ENCODE measurements at places on chromosomes 4 and X.

DNA sequence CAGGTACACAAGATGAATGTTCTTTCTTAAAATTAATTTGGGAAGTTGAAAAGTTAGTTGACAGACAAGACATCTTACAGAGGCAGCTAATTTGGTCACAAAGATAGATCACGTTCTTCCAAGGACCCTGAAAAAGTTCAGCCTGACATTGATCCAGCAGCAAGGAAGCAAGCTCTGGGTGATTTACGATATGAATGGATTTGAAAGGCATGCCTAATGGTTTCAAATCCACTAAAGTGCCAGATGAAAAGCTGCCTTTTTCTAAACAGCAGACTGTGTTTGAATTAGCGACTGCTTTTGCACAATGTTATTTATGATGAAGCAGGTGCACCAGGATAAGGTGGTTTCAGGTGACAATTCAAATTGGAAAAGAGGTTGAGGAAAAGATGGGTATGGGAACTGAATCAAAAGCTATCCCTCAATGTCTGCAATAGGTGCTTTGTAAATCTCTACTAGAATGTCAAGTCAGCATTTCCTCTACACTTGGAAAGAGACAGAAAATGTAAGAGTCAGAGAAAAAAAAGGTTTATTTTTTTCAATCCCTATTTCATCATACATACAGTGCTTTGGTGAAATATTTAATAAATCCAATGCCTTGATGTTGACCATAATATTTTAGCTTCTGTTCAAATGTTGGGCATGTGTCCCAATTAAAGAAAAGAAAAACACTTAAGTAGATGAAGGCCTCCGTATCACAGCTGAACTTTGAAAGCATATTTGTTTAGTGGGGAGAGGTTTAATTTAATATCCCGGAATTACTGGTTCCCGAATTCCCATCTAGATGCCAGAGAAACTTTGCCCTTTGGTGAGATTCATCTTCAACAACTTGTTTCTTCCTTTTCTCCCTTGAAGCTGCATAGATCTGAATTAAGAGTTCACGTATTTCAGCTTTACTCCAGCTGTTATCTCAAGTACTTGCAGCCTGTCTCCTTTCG lies 6.0 kb downstream of the RASGEF1B start:
- DNase-seq: no peak

DNA sequence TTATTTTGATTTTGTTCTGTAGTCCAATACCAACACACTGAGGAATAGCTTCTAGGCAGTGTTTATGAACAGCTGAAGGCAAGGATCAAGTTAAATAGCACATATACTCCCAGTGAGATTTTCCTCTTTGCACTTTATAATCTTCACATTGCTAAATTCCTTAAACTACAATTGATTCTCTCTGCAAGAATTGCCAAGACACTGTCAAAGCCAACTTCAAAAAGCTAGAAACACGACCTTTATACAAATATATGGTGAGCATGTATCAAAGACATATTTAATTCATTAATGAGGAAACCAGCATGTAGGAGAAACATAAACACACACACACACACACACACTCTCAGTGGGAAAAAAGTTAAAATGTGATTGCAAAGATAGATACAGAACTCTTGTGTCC lies 86.4 kb upstream of the FAM9C start:
- DNase-seq: no peak

GRCh38 chrX:140249088-140249487 lies 255.8 kb downstream of the SOX3 start:
- no peak for DNase-seq

DNA sequence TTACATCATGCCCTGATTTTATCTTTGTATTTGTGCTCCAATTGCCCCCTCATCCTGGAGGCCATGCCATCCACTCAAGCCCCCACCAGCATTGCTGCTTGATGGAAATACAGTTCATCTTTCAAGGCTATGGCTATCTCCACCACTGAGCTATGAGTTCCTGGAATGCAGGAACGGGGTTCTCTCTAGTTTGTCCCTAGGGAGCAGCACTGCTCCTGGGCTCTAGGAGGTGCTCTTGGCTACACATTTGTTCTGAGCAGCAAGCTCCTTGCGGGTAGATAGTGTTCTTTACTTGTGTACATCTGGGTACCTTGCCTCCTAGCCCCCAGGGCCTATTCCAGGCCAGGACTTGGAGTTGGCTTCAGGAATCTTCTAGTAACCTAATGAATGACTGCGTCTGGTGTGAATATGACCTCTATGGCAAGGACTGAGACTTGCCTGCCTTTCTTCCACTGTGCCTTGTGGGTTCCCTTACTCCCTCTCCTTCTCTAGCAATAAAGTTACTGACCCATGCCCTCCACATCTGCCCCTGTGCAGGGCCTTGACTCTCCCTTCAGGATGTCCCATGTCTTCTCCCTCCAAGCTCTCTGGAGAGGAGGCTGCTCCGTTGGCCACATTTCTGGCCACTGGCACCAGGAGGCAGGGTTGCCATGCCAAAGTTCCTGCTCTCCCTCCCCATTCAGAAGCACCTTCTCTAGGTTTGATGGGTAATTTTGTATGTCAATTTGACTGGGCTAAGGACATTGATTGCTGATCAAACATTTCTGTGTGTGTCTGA lies 7.6 kb downstream of the CITED1 start:
- DNase-seq: no peak

DNA sequence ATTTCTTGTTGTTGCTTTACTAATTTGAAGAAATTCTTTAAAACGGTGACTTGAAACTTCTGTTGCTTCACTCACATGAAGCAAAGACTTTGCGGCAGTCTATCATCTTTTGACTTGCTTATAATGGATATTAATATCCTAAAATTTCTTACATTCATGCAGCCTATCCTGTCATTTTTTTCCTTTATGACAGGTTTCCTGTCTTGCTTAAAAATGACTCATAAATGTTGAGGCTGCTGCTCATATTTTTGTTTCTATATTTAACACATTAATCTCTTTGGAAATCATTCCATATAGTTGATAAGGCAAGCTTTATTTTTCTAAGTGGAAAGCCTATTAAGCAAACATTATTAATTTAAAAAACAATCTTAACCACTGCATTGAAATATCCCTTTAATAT lies 176.6 kb upstream of the GALNTL6 start:
- DNase-seq: no peak

- no peak for DNase-seq
These were observed 151.7 kb upstream of the TBL1X start for GRCh38 chrX:9312922-9313867.

- no peak for DNase-seq
These were observed 212.2 kb upstream of the GPRIN3 start for GRCh38 chr4:89519771-89520320.

DNA sequence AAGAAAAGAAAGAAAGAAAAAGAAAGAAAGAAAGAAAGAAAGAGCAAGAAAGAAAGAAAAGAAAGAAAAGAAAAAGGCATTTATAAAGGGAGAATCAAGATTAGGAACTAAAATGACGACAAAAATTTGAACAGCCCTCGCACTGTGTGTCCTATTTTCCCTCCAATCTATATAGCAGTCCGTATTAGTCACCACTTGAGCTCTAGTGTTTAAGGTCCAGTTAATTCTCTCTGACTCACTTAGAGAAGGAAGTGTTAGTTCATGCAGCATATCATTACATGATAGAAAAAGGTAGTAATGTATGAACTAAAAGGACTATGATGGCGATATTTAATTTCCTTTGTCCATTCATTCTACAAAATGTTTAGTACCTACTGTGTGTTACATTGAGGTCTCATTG lies 122.7 kb downstream of the CBLL2 start:
- DNase-seq: no peak

- DNase-seq: no peak
These were observed 174.9 kb upstream of the TECRL start for GRCh38 chr4:64584125-64584524.

GRCh38 chr4:3302786-3303564 lies 10.2 kb downstream of the RGS12 start:
- no peak for DNase-seq

GRCh38 chr4:155855897-155856296 lies 10.2 kb downstream of the ASIC5 start:
- DNase-seq: no peak

GRCh38 chr4:123589301-123589700 lies 192.7 kb downstream of the SPRY1 start:
- DNase-seq: no peak

DNA sequence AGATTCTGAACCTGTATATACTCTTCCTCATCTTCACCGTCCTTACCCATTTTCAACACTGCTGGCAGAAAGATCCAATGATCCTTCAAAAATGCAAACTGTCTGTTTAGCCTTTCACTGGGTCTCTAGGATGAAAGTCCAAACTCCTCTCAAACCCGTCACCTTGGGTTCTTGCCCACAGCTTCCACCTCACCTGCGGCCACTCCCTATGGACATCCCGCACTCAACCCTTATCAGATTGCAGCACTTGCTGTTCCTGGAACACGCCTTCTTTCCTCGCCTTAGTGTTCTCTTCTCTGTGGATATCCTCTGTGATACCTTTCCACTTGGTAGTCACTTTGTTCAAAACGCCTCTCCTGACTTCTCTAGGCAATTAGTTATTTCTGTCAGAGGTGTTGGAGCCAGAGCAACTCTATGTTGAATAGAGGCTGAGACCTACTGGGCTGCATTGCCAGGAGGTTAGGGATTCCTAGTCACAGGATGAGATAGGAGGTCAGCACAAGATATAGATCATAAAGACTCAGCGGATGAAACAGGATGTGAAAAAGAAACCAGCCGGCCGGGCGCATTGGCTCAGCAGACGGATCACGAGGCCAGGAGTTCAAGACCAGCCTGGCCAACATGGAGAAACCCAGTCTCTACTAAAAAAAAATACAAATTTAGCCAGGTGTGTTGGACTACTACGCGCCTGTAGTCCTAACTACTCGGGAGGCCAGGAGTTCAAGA lies 4.2 kb upstream of the NOCT start:
- DNase-seq: no peak

DNA sequence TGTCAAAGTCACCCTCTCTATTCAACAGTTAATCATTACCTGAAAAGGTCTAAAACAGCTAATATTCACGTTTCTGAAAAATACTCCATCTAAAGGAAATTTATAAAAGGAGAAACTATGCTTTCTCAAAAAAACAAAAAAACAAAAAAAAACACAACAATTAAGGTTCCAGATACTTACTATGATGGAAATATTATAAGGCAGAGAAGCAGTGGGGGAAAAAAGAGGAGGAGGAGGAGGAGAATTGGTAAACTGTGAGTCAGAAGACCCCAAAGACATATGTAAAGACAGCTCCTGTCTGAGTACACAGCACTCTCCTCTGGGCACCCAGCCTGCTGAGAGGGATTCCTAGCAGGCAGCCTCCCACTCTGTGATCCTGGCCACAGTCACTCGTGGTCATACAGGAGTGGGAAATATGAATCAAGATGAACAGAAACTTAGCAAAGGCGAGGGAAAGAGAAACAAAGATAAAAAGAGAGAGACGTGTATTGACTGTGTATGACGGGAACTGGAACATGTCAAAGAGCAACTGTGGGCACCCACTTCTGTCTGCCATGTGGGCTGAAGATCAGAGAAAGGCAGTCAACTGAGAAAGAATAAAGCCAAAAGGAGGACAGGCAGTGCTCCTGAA lies 12.5 kb downstream of the KLHL15 start:
- no peak for DNase-seq

DNA sequence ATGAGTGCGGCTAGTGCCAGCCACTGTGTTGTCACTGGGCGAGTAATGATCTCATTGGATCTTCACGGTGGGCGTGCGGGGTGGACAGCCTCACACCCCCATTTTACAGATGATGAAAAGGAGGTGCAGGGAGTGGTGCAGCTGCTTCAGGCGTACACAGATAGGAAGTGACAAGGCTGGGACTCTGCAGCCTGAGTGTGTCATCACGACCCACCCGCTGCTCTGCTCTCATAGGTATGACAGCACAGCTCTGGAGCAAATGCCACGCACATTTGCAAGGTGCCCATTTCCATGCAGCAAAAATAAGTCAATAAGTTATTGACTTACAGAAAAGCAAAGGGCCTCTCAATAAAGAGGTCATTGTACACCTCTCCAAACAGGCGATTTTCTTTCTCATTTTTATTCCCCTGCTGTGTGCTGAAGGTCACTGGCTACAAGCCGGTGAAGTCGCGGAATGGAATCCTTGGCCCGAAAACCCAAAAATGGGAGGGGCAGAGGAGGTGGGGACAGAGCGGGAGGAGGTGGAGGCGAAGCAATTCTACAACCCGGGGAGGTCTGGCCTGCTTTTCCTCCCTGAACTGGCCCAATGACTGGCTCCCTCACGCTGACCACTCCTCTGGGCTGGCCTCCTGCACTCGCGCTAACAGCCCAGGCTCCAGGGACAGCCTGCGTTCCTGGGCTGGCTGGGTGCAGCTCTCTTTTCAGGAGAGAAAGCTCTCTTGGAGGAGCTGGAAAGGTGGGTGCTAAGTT lies at the start of gene SOD3:
SOD3 (plus strand) TSS at position 658 of the 750 bp plus-strand sequence. CDS start 3,949 bp downstream, outside the sequence.
- DNase-seq: no peak

- DNase-seq: no peak
These were observed 52.8 kb upstream of the POU4F2 start for GRCh38 chr4:146585761-146586333.

GRCh38 chr4:178481564-178481963 lies 1039.3 kb upstream of the AGA start:
- no peak for DNase-seq

GRCh38 chr4:87073199-87074120 lies 138.6 kb downstream of the AFF1 start:
- no peak for DNase-seq

GRCh38 chrX:110015032-110015431 lies 12.1 kb downstream of the TMEM164 start:
- DNase-seq: no peak

DNA sequence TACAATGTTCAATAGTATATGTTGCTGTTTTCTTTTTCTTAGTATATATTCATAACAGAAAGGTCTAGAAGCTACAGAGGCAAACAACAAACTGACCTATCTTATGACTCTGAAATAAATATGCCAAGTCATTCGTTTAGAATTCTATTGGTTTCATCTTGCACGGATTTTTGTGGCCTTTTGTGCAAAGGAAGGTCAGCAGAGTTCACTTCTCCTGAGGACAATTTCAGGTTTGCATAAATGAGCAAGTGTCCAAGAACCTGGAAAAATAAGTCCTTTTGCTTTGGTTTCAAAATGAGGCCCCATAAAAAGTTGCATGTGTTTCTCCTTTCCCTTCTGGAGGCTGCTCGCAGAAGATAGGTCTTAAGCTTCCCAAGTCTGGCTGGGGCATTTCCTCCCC lies 156.9 kb downstream of the APBB2 start:
- DNase-seq: no peak

DNA sequence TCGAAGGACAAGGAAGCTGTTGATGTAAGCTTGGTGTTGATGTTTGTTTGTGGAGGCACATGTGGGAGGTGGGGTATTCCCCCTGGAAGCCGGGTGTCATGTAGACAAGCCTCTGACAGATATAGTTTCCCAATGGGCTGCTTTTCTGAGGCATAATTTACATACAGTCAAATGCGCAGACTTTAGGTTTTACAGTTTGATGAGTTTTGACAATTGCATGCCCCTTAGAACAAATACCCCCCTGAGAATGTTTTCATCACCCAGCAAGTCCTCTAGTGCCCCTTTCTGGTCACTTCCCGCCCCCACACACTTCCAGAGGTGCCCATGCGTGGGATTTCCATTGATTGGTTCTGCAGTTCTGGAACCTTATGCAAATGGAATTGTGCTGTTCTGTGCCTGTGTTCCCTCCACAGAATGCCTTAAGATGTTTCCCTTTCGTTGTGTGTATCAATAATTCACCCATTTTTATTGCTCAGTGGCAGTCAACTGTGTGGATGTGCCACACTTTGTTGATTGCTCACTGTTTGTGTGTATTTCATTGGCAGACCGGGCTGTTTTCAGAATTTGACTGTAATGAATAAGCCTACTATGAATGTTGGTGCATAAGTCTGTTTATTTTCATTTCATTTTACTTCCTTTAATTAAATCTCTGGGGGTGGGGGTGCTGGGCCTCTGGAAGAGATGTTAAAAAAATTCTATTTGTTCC lies 8.5 kb downstream of the EVC start:
- DNase-seq: no peak

Measured in HTR-8/SVneo (cell line).